ENCODE measurements at places on chromosomes 2 and 18.

GRCh38 chr2:217313386-217313785, 453.5 kb upstream of the TNP1 start:
- no peak for DNase-seq

DNA sequence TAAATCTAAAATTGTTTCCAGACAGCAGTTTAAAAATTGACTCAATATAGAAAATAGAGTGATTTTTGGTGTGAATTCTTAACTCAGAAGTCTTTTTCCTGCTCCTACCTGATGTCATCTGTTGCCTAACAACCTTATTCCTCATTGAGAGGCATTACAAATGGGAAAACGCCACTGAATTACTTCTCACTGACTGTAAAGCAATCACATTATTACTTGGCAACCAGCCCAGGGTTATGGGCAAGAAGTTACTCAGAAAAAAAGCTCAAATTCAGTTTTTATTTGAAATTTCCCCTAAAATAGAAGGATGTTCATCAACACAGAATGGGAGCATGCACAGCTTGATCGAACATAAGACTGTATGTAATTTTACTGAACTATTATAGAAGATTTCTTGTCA, 201.8 kb upstream of the GULP1 start:
- no peak for DNase-seq

GRCh38 chr2:221264318-221264717, 307.8 kb downstream of the EPHA4 start:
- no peak for DNase-seq

DNA sequence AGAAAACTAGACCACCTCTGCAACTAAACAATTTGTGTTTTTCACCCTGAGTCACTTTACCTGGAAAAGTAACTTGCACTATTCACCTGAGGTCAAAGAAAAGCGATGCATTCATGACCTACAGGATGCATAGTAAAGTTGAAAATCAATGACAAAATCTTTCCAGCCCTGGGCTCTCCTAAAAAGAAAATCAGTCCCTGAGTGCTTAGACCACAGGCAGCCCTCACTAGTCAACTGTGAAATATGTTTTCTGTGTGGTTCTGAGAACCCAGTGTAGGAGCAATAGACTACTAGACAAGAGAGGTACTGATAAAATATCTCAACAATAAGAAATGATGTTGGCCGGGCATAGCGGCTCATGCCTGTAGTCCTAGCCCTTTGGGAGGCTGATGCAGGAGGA, 133.1 kb downstream of the TXNL1 start:
- DNase-seq: no peak

- peak; percentile 90 for DNase-seq
These were observed 11.6 kb downstream of the CFLAR start for GRCh38 chr2:201127570-201127969.

- DNase-seq: no peak
These were observed 141.7 kb downstream of the PDE11A start for GRCh38 chr2:177930916-177931315.

GRCh38 chr2:100184055-100184737, 41.8 kb upstream of the AFF3 start:
- peak; percentile 76 for DNase-seq

DNA sequence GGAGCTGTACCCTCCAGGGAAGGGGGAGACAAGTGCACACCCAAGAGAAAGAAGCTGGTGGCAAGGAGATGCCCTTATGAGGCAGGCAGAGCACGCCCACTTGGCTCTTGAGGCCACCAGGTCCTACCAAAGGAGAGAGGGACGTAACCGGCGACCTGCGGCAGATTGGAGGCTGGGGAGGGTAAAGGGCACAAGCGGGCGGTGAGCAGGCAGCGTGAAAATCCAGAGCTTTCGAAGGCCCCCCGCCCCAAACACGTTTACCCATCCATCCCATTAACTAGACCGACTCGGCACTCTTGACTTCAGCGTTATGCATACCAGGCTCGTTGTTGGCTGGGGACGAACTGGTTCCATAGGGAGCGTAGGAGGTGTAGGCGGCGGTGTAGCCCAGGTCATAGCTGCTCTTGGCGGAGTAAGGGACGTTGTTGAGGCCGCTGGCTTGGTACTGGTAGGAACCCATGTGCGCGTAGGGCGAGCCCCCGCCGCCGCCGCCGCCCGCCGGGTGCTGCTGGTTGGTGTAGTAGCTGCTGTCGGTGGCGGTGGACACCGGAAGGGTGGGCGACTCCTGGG, 794 bp downstream of the DLX2 start:
- DNase-seq: no peak

DNA sequence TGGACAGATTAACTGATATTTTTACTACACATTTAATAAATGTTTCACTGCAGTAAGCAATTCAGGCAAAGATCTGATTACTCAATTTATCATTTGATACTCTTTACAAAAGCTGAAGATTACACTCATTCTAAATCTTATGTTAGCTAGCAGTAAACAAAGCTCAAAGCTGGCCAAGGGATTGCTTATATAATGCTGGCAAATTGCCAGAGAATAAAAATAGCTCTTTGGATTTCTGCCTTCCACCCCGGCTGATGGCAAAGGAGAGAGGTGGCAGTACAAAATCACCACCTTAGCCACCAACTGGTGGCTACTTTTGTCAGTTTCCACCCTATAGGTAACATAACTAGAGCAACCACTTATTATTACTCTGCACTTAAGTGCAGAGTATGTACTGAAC, 320.5 kb downstream of the FSIP2 start:
- no peak for DNase-seq

GRCh38 chr2:20067992-20068584, 16.7 kb upstream of the LAPTM4A start:
- no peak for DNase-seq

DNA sequence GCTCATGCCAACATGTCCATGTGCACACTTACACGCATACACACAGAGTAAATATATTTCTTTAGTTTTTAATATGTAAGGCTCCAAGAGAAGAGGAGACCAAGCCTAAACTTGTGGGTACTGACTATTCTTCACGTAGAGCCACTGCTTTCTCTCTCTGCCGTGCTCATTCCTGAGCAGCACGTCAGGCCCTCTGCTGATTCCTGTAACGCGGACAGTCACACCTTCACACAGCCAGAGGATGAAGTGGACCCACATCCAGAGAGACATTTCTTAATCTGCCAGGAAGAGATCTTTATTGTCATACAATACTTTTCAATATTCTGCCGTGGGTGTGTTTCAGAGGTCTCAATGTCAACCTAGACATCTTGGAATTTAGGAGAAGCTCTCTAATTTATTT, 560.7 kb downstream of the STK39 start:
- no peak for DNase-seq

DNA sequence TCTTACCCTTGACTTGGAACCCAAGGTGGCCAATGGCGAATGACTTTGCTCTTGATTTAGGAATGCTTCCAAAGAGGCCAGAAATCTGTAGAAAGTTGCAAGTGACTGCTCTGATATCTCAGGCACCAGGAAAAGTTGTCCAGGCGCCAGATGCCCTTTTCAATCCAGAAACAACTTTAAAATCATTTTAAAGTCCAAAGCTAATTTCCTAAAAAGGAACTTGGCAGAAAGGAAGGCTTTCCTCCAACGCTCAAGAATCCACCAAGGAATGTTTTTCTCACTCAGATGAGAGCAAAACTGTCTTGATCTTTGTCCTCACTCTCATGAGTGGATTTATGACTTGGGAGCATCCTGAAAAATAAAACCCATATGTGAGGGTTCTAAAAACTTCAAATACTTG, 5.3 kb downstream of the NGEF start:
- DNase-seq: no peak

- DNase-seq: peak; percentile 89
These were observed 94.2 kb upstream of the SP3 start for GRCh38 chr2:174059178-174059883.

DNA sequence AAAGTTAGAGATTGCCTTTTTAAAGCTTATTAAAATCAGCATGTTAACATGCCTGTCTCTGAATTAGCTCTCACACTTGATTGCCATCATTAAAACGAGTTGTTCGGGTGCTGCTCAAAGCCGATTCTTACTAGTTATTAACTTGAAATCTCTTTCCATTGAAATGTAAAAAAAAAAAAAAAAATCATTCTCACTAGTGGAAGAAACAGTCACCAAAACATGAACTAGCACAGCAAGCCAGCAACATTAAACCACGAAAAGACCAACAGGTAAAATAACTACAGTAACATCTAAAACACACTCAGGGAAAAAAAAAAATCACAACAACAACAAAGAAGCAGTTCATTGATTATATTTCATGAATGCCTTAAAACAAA, 264.5 kb downstream of the MEIS1 start:
- no peak for DNase-seq

DNA sequence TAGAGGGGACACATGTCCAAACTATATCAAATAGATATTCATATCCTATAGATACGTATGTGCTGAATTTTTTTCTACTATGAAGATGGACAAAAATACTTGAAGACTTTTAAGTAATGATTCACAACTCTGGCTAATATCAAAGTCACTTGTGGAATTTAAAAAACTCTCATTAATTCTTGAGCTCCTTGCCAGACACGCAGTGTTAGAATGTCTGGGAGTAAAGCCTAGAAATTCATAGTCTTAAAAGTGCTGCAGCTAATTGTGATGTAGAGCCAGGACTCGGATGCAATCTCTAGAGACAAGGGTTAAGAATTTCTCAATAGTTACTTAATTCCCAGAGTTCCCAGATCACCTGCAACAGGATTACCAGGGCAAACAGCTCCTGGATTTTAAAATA, 107.4 kb downstream of the ARL6IP6 start:
- no peak for DNase-seq

- DNase-seq: peak; percentile 33
These were observed 6.1 kb upstream of the FAM171B start for GRCh38 chr2:186687807-186688211.

DNA sequence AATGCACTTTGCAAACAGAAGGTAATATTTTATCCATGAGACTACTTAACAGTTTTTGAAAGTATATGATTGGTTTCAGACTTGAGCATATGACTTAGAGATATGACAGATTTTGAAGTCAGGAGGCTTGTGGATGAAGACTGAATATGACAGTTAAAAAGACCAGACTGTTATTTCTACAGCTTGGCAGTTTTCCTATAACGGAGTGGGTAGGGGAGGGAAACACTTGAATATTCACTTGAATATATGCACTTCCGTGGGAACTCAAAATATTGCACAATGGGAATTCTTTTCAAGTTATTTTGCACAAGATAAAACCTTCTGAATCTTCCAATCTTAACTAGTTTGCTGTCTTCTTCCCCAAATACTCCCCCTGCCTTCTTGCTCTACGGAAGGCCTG, 64.6 kb upstream of the ACKR3 start:
- no peak for DNase-seq

DNA sequence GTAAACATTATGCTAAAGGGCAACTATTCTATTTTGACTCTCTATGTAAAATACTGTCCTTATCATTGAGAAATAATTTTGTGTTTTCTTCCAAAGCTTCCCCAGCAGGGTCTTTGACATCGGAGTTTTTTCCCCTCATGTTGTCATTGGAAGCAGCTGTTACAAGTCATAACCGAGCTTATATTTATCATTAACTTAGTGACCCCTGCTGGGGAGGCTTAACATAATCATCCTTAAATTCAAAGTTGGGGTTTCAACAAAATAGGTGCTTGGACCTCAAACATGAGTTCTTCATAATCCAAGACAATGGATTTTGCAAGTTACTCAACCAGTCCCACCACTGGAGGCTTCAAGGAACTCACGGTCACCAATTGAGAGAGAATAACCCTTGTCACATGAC, 330.9 kb downstream of the DCC start:
- DNase-seq: no peak

- DNase-seq: no peak
These were observed 274.8 kb upstream of the SLC39A10 start for GRCh38 chr2:195382186-195382585.

DNA sequence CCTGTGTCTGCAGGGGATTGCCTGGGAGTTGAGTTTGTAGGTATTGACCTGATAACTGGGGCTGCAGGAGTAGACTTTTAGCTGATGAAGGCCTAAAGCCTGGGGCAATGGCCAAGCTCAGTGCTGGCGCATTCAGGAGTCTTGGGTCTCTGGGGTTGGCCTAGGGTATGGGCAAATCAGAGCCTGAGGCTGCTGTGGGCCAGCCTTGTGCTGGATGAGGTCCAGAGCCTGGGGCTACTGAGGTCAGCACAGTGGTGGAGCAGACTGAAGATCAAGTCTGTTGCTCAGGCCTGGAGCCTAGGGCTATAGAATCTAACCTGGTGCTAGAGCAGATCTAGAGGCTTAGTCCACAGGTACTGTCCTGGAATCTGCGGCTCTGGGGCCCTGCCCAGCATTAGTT, 262.4 kb downstream of the ZNF804A start:
- no peak for DNase-seq

- no peak for DNase-seq
These were observed 738.2 kb downstream of the MBD2 start for GRCh38 chr18:53486296-53486695.

DNA sequence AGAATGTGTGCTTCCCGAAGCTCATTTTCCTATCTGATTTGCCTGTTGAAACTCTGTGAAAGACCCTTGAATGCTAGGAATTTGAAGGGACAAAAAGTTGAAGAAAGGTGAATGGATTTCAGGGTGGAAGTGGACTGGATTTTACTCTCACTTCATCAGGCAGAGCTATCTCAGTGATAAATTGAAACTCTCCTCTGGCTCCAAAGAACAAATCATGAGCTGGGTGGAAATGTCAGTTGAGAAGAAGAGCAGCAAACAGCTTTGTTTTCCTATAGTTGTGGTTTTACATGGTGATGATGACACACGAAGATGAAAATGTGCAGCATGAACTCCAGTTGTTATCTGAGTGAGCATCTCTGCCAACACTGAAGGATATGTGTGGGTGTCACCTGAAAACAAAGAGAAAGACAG, 34.4 kb downstream of the CD28 start:
- DNase-seq: no peak

GRCh38 chr2:95054016-95054415, 28.5 kb downstream of the MAL start:
- DNase-seq: no peak

DNA sequence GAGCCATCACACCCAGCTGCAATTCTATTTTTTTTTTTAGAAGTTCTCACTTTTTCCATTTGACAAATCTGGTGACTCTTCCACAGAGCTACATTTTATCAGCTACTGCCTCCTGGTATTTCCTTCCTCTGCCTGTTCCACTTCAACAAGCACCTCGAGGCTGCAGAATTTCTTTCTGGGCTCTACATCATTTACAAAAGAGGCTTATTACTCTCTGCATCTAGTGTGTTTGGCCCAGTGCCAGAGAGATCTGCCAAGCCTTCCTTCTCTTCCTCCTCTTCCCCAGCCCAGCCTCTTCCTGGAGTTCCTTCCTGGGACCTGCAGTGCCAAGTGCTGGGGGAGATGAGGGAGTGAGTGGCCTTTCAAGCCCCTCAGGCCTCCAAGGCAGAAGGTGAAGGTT, 119.6 kb upstream of the ITGA6 start:
- no peak for DNase-seq

- DNase-seq: no peak
These were observed 166.0 kb downstream of the NCK2 start for GRCh38 chr2:105910497-105911238.
